NT2/D1 (cell line): ENCODE measurements at places on chromosomes 4 and X.

DNA sequence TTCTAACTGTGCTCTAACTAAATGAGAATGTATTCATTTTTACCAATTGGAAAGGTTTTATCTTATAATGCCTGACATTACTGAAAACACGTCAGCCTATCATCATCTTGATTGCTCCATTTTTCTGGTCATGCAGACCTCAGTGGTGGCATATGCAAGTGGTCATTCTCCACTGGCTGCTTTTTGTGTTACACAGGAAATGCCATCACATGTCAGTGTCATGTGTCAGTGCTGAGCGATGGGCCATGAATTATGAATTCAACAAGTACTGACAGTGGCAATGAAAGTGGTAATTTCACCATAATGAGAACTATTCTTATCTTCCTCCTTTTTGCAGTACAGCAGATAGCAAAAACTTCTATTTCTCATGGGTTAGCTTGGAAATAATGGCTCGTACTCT is 190.5 kb downstream of the PACRGL start:
- DNase-seq: no peak

- no peak for DNase-seq
These were observed 15.0 kb downstream of the TCEANC start for GRCh38 chrX:13667919-13668318.

GRCh38 chr4:152697284-152698088 is 17.7 kb upstream of the TMEM154 start:
- no peak for DNase-seq

- no peak for DNase-seq
These were observed 31.4 kb downstream of the TBC1D1 start for GRCh38 chr4:37922328-37922727.

- no peak for DNase-seq
These were observed 135.7 kb downstream of the QDPR start for GRCh38 chr4:17376205-17376604.

DNA sequence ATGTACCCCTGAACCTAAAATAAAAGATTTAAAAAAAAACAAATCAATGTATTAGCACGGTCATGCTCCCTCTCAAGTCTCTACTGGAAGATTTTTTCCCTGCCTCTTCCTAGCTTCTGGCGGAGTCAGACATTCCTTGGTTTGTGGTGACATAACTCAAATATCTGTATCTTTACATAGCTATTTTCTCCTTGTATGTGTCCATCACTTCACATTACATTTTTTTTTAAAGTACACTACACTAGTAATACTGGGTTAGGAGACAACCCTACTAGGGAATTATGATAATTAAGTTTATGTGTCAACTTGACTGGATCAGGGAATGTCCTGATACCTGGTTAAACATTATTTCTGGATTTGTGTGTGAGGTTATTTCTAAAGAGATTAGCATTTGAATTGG is 1197.9 kb downstream of the TECRL start:
- DNase-seq: no peak

- no peak for DNase-seq
These were observed 8.8 kb downstream of the TET2 start for GRCh38 chr4:105155426-105155825.

- no peak for DNase-seq
These were observed 531.8 kb downstream of the IL15 start for GRCh38 chr4:142168181-142168580.

DNA sequence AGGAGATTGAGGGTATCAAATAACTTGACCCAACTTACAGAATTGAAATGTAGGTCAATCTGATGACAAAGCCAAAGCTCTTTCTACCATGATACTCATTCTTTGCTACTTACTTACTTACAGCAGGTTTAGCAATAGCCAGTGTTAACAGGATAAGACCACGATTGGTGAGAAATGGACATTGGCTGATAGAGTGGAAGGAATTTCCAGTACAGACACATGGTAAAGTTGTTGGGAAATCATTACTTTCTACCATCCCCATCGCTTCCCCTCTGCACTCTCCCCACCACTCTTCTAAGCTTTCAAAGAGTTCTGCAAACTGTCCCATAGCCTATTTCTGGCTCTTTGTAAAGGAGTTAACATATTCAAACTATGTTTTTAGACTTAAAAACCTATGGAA is 119.7 kb downstream of the CHRNA9 start:
- no peak for DNase-seq

DNA sequence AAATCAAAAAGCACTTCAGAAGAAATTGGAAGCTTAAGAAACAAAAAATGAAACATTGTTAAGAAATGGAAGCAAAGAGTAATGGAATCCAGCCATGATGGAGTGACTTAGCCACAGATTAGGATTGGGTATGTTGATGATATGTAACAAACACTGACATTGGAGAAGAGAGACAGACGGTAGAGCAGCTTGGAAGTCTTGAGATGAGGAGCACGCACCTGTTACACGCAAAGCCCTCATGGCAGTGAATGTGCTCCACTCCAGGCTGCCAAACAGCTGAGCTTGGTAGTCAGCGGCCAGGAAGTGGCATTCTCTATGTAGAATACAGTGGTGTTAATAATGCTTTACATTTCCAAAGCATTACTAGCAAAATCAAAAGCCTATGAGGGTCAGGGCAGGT is 56.9 kb upstream of the GPRIN3 start:
- DNase-seq: no peak

DNA sequence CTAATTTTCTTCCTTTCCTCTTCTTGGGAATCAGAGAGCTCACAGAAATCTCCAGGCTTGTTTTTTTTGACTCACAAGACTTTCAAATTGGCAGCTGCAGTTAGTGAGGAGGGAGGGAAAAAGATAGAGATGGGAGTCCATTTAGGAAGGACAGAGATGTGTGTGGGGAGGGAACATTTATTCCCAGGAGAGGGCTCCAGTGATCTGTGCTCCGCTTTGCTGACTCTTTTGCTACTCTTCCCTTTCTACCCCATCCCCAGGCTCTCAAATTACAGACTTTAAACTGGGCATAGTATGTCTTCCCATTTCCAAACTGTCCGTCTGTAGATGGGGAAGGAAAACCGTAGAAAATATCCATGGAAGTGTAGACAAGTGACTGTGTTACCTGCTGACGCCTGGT is 39.1 kb upstream of the UCP1 start:
- DNase-seq: no peak

GRCh38 chr4:100414016-100414790 is 103.6 kb downstream of the EMCN start:
- DNase-seq: no peak

DNA sequence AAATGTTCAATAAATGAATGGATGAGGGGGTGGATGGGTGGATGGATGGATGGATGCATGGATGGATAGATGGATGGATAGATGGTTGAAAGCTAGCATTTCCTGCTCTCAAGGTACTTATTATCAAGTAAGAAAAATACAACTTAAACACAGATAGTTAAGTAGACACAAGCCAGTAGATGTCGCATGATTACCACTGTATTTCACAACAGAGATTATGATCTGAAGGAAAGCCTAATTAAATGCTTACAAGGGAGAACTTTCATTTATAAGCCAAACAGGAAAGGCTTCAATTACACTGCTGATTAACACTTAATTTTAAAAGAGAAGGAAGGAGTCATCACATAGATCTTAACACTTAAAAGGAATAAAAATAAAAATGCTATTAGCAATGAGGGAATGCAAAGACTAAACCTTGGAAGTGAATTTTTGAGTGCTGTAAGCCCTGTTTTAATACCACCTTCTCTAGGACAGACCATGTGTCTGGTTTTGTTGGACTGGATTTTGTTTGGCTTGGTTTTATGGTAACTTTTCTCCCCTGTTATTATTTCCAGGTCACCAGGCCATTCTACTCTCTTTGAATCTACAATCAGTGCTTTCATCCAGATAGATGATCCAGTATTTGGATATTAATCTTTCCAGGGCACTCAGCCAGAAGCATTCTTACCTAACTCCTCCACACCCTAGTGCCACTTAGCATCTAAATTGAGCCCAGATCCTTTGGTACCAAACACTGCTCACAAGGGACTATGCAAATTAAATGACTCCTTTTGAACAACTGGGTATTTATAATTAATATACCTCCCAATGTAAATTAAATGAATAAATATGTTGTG is 75.5 kb upstream of the SLC39A8 start:
- DNase-seq: no peak

- no peak for DNase-seq
These were observed 916.7 kb downstream of the TECRL start for GRCh38 chr4:63492515-63492914.

DNA sequence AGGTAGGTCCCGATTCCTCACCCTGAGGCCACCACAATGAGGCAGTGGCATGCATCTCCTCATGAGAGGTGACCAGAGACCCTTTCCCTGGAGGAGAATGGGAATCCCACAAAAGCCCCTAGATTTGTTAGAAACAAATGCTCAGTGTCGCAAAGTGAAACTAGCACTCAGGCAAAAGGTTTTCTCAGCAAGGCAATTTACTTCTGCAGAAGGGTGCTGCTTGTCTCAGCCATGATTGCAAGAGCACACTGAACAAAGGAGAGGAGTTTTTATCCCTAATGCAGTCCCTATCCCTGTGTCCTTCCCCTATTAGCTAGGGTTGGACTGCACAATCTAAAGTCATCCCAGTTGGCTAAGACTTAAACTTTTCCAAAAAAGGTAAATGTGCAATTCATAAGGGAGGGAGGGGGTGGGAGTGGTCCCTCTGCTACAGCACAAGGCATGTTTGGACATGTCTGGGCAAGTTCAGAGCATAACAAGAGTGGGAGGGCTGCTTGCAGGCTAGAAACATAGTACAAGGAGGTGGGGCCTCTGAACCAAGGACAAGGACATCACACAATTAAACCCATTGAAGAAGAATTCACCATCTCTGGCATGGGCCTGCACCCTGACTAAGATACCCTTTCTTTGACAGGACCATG is 185.3 kb downstream of the CCNG2 start:
- DNase-seq: no peak

DNA sequence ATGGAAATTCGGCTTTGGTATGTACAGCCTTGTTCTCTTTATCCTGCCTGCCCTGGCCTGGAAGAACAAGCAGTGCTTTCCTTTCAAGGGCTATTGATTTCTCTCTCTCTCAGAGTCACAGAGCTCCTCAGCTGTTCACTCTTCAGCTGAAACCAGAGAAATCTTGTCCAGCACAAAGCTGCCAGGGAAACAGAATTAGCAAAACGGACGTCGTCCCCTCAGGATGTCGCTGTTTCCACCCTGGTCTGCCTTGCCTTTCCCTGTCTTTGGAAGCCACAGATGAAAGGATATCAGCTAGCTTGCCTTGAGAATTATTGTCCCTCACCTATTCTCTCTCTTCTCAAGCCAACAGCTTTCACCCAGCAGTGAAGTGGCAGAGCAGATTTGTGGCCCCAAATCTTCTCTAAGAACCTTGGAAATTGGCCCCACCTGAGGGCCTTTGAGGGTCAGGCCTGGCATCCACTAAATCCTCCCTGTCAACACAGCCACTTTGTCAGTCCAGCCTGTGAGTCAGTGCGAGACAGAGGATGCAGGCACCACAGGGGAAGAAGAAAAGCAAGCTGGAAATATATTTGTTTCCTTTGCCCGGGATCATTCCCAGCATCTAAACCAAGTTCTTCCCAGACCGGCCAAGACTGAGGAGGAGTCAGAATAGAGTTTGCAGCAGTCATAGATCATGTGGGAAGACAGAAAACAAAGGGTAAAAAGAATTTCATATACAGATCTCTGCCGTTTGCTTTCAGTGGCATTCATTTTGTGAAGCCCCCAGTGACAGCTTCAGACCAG is 63.8 kb upstream of the MTM1 start:
- no peak for DNase-seq

- no peak for DNase-seq
These were observed 92.8 kb downstream of the MAML3 start for GRCh38 chr4:140061194-140061593.
